Nasal cavity respiratory epithelium epithelial cell of viscerocranial mucosa (primary cell): ENCODE measurements at places on chromosomes 12 and 14. TPM values are rescaled to one million over a fixed set of nuclear protein-coding genes. Genes with fewer than 3 reads are reported as not detected.

CAPZA3 gene
- not detected in 2 replicates for total RNA-seq

EPYC gene
- not detected in 2 replicates for total RNA-seq

TAS2R14 gene
- total RNA-seq: 0.68 and 4.1 TPM in 2 replicates

IL26 gene
- total RNA-seq: not detected in 2 replicates
